ENCODE measurements at places on chromosomes 3 and 15. TPM values are rescaled to one million over a fixed set of nuclear protein-coding genes. Genes with fewer than 3 reads are reported as not detected.

- DNase-seq = no peak
These were observed 259 bp upstream of the CILP start for GRCh38 chr15:65211482-65211982.

DNA sequence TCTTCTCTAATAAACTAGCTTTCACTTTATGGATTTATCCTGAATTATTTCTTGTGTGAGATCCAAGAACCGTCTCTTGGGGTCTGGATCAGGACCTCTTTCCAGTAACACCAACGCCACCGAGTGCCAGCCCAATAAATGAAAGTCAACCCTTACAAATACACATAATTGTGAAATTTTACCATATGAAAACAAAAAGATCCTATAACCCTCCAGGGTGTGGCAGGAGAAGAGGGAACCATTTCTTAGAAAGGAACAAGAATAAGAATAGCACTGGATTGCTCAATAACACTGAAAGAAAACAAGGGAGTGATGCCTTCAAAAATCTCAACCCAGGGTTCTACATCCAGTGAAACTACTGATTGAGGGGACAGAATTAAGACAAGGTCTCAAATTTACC lies 51.6 kb upstream of the ACKR4 start:
- no peak for DNase-seq

Gene IMPG2
- total RNA-seq = 0.24 TPM

GRCh38 chr15:28994142-28994830 lies 108.5 kb downstream of the APBA2 start:
- no peak for DNase-seq

Gene GOLGA6L9
- total RNA-seq = 1.6 TPM

Gene KLF15
- total RNA-seq = 55.1 TPM

GRCh38 chr3:18946524-18946923 lies 201.8 kb upstream of the KCNH8 start:
- no peak for DNase-seq

Gene KCNMB3
- total RNA-seq = 1.8 TPM
